ENCODE measurements at places on chromosomes 16 and 17. TPM values are rescaled to one million over a fixed set of nuclear protein-coding genes. Genes with fewer than 3 reads are reported as not detected.

- H3K4me1 ChIP-seq: no peaks in the 10 kb centered on the region
- no peak for DNase-seq
- peaks cover 82% of the 10 kb centered on the region for H3K27me3 ChIP-seq
- no peaks in the 10 kb centered on the region for H3K36me3 ChIP-seq
- H3K4me3 ChIP-seq: no peak overlapping the region
Observed at GRCh38 chr17:79306424-79307318, 232.0 kb downstream of the ENGASE start.

DNA sequence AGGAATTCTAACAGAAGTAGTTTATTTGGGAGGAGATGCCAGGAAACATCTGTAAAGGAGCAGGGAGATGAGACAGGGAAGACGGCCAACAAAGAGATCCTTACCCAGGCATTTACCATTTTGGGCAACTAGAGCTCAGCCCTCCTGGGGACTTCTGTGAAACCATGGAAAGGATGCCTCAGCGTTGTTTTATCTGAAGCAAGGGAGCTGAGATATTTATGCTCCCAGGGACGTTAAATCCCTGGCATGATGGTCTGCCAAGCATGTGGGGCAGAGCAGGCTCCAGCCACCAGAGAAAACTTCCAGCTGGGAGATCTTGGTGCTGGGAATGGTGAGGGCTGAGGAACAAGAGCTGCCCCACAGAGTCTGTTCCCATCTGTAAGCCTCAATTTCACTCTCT is 114.8 kb upstream of the FOXF1 start:
- H3K27me3 ChIP-seq: peaks cover 54% of the 10 kb centered on the region
- H3K4me3 ChIP-seq: no peak overlapping the region
- no peaks in the 10 kb centered on the region for H3K4me1 ChIP-seq
- DNase-seq: no peak
- H3K27ac ChIP-seq: no peak overlapping the region

GRCh38 chr17:49519781-49520180 is 24.7 kb downstream of the NGFR start:
- H3K27ac ChIP-seq: no peak overlapping the region
- H3K4me1 ChIP-seq: peaks cover 8% of the 10 kb centered on the region
- no peaks in the 10 kb centered on the region for H3K27me3 ChIP-seq
- H3K36me3 ChIP-seq: no peaks in the 10 kb centered on the region
- DNase-seq: no peak

DNA sequence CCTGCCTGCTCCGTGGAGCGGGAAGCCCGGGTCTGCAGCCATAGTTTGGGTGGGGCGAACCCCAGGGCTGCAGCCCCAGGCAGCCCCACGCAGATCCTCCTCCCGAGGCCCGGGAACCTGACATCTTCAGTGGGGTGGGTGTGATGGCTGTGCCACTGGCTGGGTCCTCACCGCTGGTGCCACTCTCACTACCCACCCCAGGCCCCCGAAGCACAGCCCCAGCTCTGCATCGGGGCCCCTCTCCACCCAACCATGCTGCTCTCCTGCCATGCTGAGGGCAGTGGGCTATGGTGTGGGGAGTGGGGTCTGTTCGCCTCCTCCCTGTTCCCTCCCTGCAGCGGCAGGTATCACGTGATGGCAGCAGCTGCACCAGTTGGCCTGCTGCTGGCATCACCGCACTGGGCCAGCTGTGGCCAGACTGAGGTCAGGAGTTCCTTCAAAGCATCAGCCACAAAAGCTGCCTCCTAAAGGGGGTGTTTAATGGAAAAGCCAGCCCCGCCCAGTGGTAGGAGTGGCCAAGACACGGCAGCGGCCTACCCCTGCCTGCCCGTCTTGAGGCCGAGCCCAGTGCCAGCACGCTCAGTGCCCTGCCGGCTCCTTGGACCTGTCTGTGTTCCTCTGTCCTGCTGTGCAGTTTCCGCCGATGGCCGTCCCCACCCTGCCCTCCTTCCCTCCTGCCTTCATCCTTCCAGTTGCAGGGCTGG is 10.8 kb downstream of the KCTD5 start:
- DNase-seq: no peak
- H3K4me1 ChIP-seq: no peaks in the 10 kb centered on the region
- no peaks in the 10 kb centered on the region for H3K27me3 ChIP-seq

GRCh38 chr17:59289981-59290301 is 41.5 kb upstream of the YPEL2 start:
- no peaks in the 10 kb centered on the region for H3K27me3 ChIP-seq
- peaks cover 16% of the 10 kb centered on the region for H3K4me1 ChIP-seq
- no peak overlapping the region for H3K4me3 ChIP-seq
- no peak for DNase-seq
- H3K36me3 ChIP-seq: no peaks in the 10 kb centered on the region

- no peak overlapping the region for H3K4me3 ChIP-seq
- no peaks in the 10 kb centered on the region for H3K36me3 ChIP-seq
- H3K27ac ChIP-seq: no peak overlapping the region
- no peaks in the 10 kb centered on the region for H3K4me1 ChIP-seq
Observed at GRCh38 chr16:66344533-66345145, 21.9 kb upstream of the CDH5 start.

DNA sequence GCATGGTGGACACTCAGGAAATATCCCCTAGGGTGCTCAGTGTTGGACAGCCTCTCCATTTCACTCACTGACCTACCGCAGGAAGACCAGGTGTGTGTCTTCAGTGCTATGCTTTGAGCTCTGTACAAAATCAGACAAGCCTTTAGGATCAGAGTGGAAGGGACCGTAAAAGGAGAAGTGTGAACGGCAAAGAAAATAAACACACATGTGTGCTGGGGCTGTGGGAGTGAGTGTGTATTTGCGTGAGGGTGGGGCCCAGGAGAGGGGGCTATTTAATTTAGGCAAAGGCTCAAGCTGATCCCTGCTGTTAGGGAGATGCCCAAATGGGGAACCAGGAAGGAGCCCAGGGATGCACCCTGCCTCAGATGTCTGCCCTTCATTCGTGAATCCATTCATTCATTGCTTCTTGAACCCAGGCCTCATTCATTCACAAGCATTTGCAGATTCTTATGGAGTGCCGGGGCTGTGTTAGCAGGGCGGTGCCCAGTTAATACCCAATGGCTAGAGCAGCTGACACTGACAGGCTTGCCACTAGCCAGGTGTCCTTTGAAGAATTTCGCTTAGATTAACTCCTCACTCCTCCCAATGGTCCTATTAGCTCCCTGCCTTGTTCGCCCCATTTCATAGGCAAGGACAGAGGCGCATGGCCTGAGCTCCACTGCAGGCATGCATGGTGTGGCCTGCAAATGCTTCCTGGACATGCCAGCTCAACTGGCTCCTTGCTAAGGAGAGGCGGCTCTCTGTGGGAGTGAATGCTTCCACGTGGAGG is 296.7 kb upstream of the FOXF1 start:
- H3K4me1 ChIP-seq: no peaks in the 10 kb centered on the region
- H3K36me3 ChIP-seq: no peaks in the 10 kb centered on the region
- H3K27me3 ChIP-seq: peaks cover 73% of the 10 kb centered on the region
- no peak for DNase-seq
- H3K27ac ChIP-seq: no peak overlapping the region
- no peak overlapping the region for H3K4me3 ChIP-seq

DNA sequence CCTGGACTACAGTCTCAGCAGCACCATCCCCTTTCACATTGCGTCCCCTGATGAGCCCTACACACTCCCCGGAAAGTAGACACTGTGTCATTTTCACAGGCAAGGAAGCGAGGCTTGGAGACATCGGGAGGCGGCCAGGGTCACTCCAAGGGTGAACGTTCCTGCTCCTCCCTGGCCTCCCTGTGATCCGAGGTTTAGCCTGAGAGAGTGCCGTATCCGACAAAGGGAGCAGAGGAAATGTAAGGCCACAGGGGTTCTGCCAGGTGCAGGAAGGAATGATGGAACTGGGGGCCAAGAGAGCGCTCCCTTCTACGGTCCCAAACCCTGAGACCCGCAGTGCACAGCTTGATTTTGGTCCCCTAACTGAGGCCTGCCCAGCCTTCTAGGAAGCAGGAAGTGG is 8.0 kb upstream of the PIK3R6 start:
- DNase-seq: no peak
- no peak overlapping the region for H3K4me3 ChIP-seq
- H3K27me3 ChIP-seq: peaks cover 70% of the 10 kb centered on the region
- no peak overlapping the region for H3K27ac ChIP-seq
- no peaks in the 10 kb centered on the region for H3K36me3 ChIP-seq

GRCh38 chr16:66334853-66335574 is 31.5 kb upstream of the CDH5 start:
- no peak overlapping the region for H3K27ac ChIP-seq
- 0 out of 2 replicates have a peak, but pooled peaks cover 8% of the 10 kb centered on the region for H3K27me3 ChIP-seq
- H3K4me3 ChIP-seq: no peak overlapping the region
- no peaks in the 10 kb centered on the region for H3K4me1 ChIP-seq
- DNase-seq: no peak
- H3K36me3 ChIP-seq: no peaks in the 10 kb centered on the region

- peaks cover 22% of the 10 kb centered on the region for H3K4me1 ChIP-seq
- no peak overlapping the region for H3K27ac ChIP-seq
- peak; percentile 67 for DNase-seq
- H3K4me3 ChIP-seq: peak overlapping the region; percentile 97
- no peaks in the 10 kb centered on the region for H3K27me3 ChIP-seq
Observed at GRCh38 chr17:44221084-44221861, 1.8 kb upstream of the UBTF start.

- peaks cover 49% of the 10 kb centered on the region for H3K27me3 ChIP-seq
- no peak for DNase-seq
- H3K4me1 ChIP-seq: no peaks in the 10 kb centered on the region
- no peak overlapping the region for H3K27ac ChIP-seq
- no peaks in the 10 kb centered on the region for H3K36me3 ChIP-seq
Observed at GRCh38 chr16:49781401-49781800, 74.5 kb downstream of the ZNF423 start.

DNA sequence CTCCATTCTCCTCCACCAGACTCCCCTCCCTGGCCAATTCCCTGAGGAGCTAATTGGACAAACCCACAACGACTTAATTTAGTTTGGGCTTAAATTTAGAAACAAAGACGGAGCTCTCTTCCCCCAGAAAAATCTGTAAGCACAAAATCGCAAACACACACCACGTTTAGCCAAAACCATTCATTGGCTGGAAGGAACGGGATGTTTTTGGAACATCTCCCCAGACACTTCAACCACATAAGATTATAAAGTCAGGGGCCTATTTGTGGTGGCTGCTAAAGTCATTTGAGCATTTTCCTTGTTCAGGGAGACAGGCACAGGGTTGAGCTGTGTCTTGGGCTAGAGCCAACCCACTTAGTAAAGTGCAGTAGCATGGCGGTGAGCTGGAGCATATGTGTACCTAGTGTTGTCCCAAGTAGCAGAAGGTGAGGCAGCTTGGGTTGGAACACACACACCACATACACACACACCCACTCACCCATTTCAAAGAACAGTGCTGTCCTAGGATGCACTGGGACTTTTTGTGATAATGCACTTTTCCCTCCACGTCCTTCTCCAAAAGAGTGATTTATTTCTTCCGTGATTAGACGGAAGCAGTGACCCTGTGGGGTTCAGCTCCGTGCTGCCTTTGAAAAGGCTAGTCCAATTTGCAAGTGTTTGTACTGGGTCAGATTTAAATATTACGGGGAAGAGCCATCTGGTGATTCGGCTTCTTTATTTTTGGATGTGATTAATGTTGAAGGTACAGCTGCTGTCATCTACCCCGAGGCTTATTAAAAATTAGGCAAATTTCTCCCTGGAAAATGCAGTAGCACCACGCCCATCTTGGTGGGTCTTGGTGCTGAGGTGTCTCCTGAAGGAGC is 32.2 kb downstream of the ELAC2 start:
- no peak overlapping the region for H3K27ac ChIP-seq
- no peak for DNase-seq
- no peaks in the 10 kb centered on the region for H3K27me3 ChIP-seq

GRCh38 chr16:66598111-66598510 is 6.4 kb upstream of the CMTM3 start:
- no peak overlapping the region for H3K27ac ChIP-seq
- H3K4me1 ChIP-seq: no peaks in the 10 kb centered on the region
- H3K36me3 ChIP-seq: no peaks in the 10 kb centered on the region
- no peaks in the 10 kb centered on the region for H3K27me3 ChIP-seq
- H3K4me3 ChIP-seq: no peak overlapping the region
- no peak for DNase-seq

- no peaks in the 10 kb centered on the region for H3K27me3 ChIP-seq
- no peaks in the 10 kb centered on the region for H3K4me1 ChIP-seq
- no peak overlapping the region for H3K27ac ChIP-seq
- H3K4me3 ChIP-seq: no peak overlapping the region
Observed at GRCh38 chr17:61002316-61002736, 324.7 kb downstream of the BCAS3 start.

DNA sequence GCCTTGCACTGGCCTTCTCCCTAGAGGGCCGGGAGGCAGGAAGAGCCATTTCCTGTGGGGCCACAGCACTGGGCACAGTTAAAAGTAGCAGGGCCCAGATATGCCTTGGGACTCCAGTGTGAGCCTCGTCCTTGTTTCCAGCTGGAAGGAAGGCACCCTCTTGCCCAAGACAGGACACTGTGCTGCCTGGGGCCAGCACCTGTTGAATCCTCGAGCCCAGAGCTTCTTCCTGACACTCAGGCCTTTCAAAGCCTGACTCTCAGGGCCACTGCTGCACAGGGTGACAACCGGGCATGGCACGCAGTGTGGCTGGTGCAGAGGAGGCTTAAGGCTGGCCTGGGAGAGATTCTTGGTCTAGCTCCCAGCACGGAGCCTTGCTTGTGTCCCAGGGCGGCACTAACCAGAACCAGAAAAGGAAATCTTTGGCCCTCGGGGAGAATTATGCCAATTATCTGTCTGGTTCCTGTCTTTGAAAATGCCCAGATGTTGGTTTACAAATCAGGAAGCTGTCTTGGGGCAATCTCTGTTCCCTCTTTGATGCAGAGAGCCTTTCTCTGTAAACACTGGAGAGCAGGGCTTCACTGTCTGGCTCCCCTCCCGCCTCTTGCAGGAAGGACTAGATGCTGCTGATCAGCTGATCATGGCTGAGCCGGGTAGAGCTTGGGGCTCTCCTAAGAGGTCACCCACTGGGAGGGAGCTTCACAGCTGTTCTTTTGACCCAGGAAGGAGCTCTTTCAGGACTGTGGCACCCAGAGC is 11.1 kb downstream of the LDHD start:
- H3K4me1 ChIP-seq: peaks cover 29% of the 10 kb centered on the region
- no peak for DNase-seq
- no peak overlapping the region for H3K4me3 ChIP-seq
- no peaks in the 10 kb centered on the region for H3K36me3 ChIP-seq
- H3K27me3 ChIP-seq: no peaks in the 10 kb centered on the region

DNA sequence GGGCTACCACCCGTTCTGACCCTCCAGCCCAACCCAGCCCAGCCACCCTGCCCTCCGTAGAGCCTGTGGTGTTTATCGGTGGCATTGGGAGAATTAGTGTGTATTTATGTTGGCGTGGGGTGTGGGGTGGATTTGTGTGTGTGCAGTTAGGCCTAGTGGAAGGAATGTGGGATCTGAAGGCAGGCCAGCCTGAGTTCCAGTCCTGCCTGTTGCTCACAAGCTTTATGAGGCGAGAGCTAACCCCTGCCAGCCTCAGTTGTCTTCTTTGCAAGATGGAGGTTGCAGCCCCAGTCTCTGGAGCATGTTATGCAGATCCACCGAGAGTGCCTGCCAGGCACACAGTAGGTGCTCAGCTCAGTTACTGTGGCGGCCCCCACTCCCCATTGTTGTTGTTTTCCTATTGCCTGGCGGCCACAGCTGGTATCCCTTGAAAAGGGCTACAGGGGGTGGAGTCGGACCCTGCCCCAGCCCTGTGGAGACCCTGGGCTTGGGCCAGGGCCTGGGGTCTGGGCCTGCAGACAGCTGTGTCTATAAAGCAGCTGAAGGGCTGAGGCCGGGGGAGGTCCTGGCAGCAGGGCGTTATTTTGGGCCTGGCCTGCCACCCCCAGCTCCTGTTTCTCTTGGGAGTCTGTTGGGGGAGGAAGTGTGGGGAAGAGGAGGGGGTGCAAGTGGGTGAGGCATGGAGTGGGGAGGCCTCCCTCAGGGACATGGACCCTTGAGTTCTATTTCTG is 5.1 kb downstream of the ERBB2 start:
- no peaks in the 10 kb centered on the region for H3K36me3 ChIP-seq
- no peak for DNase-seq
- H3K27ac ChIP-seq: peak overlapping the region; percentile 68
- H3K27me3 ChIP-seq: no peaks in the 10 kb centered on the region

Gene MEOX1
- 0.25 TPM for total RNA-seq

Gene VAT1L
- not detected for total RNA-seq

Gene ICAM2
- total RNA-seq: 9.2 TPM

Measured in PC-9 (cell line).